ENCODE measurements at places on chromosomes 12 and 14.

- peak; percentile 95 for DNase-seq
Measured at GRCh38 chr14:34629657-34630529, at the start of gene SNX6. Gene SNX6 (minus strand): TSS chr14:34630148. CDS start chr14:34630116, 32 bp downstream.

GRCh38 chr12:51349026-51349425, 2.5 kb upstream of the CELA1 start:
- DNase-seq: no peak

DNA sequence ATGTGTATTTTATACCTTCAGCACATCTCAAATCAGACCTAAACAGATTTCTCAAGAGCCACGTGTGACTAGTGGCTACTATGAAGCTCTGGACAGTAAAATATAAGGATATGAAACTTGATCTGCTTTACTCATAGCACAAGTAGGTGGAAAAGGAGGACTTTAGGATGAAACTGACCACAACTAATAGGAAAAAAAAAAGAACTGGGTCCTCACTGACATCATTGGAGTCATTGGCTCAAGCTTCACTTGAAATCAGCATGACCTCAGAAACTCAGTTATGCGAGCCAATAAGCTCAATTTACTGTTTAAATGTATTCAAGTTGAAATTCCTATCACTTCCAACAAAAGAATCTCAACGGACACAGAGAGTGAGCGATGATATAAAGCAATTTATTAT, 34.1 kb upstream of the CIT start:
- peak; percentile 40 for DNase-seq

- DNase-seq: no peak
Measured at GRCh38 chr14:94367347-94368242, 20.8 kb downstream of the SERPINA1 start.

- DNase-seq: no peak
Measured at GRCh38 chr14:104385531-104386101, 193.9 kb upstream of the C14orf180 start.

DNA sequence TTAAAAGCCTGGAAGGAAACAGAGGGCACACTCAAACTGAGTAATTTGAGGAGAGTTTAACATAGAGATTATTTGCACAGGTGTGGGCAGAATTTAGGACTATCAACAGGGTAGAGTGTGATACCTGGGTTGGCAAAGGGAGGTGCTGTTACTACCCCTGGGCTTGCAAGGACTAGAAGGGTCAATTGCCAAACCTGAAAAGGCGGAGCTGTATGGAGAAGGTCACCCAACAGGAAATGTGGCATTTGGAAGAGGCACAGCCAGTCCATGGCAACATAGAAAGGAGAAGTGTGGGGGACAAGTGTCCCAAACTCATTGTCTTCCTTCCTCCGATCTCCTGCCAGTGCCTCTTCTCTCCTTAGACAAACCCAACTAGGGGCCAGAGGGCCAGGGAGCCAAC, 21.6 kb upstream of the MED13L start:
- DNase-seq: no peak

GRCh38 chr12:89247967-89248366, 104.3 kb downstream of the DUSP6 start:
- no peak for DNase-seq

GRCh38 chr12:75212072-75212471, 2.4 kb upstream of the KCNC2 start:
- DNase-seq: no peak

GRCh38 chr14:91801358-91801757, 66.0 kb downstream of the TC2N start:
- no peak for DNase-seq

DNA sequence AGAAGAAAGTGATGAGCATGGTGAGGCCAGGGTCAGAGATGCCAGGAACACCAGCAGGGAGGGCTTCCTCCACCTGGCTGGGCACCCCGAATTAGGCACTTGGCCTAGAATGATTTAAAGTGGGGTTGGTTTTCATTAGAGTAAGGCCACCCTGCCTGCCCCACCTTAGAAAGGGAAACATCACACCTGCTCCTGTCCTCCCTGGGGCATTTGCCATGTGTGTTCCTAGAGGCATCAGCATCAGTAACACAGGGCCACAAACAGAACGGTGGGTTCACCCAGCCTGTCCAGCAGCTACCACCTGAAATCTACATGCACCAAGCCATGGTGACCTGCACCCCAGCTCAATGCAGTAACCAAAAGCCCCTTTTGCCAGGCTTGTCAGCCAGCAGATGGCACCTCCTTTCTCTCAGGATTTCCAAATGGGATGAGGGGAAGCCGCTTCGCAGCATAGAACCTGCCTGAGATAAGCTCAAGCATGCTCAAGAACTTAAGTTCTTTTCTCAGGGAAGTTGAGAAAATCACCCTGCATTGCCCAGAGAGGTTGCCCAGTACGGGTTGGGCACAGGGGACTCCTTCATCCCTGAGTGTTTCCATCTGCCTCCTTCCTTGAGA, 338.8 kb downstream of the DPF3 start:
- DNase-seq: peak; percentile 60

- DNase-seq: peak; percentile 47
Measured at GRCh38 chr12:74537126-74537706, 419 bp upstream of the ATXN7L3B start.

GRCh38 chr14:55450987-55451386, 10.6 kb upstream of the TBPL2 start:
- DNase-seq: no peak

DNA sequence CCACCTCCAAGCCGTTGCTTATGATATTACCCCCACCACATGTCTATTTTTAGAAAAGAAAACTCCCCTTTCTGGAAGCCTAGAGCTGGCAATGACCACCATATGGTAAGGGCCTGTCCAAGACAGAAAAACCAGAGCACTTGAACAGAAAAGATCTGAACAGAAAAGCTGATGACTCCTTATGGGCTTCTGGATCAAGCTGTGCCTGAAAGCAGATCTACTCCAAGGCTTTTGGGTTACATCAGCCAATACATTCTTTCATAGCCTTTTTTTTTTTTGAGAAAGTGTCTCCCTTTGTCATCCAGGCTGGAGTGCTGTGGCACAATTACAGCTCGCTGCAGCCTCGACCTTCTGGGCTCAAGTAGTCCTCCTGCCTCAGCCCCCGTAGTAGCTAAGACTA, 16.8 kb upstream of the OAS2 start:
- DNase-seq: no peak

DNA sequence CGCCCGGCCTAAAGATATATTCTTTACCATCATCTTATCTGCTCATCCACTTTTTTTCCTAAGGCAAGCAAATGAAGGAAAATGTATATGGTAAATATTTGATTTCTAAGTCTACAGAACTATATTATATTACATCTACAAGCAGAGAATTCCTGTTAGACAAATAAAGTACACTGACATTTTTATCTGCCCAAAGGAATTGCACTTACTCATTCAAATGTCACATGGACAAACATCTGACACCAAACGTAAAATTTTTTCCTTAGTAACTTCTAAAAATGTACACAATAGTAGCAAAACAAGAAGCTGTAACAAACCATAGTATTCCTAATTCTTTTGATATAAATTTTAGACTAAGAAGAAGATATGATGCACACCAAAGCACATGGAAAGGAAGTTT, 51.0 kb downstream of the SPPL3 start:
- DNase-seq: no peak

GRCh38 chr14:75987201-75987970, 1.8 kb downstream of the IFT43 start:
- no peak for DNase-seq

- DNase-seq: no peak
Measured at GRCh38 chr14:50109342-50109741, 7.0 kb downstream of the VCPKMT start.

- DNase-seq: no peak
Measured at GRCh38 chr14:45709541-45709940, 456.5 kb upstream of the MIS18BP1 start.

DNA sequence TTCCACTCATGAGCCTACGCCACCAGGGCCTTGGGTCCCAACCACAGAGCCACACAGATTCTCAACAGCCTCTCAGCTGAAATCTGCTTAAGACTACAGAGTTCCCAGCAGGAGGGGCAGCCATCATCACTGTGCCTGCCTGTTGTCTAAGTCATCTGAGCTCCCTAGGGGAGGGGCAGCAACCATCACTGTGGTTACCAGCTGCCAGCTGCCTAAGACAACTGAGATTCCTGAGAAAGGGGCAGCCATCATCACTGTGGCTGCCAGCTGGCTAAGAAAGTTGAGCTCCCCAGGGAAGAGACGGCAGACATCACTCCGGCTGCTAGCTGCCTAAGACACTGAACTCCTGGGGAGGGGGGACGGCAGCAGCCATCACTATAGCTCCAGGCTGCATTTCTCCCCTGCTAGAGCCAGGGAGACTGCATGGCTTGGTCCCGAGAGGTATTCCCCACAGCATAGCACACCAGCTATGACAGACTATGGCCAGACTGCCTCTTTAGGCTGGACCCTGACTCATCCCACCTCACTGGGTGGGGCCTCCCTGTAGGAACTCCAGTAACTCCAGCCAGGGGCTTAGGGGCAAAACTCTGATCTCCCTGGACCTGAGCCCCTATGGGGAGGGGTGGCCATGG, 37.2 kb upstream of the C14orf132 start:
- DNase-seq: peak; percentile 10

- DNase-seq: no peak
Measured at GRCh38 chr12:118219772-118220171, 83.8 kb downstream of the PEBP1 start.

GRCh38 chr14:95101736-95102679, 55.3 kb downstream of the DICER1 start:
- DNase-seq: no peak

- DNase-seq: no peak
Measured at GRCh38 chr12:55729819-55730818, 1.3 kb upstream of the CD63 start.

GRCh38 chr12:27081668-27082111, 688 bp downstream of the C12orf71 start:
- peak; percentile 48 for DNase-seq

DNA sequence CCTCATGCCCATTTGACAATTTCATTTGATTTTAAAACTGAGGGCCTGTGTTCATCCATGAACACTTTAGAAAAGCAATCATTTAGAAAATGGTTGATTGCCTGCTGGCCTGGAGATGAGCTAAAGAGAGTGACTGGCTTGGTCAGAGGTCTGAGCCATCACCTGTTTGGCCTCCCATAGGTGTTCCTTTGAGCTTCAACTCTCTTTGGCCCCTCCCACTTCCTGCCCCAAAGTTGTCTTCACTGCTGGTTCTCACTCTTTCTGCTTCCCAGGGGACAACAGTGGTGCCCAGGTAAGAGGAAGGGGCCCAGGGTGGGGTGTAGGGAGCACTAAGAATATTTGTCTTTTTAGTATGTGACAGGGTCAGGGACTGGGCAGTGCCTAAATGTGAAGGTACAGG, 4.9 kb upstream of the TCP11L2 start:
- DNase-seq: no peak

- no peak for DNase-seq
Measured at GRCh38 chr14:101473795-101474562, 87.3 kb upstream of the DIO3 start.

DNA sequence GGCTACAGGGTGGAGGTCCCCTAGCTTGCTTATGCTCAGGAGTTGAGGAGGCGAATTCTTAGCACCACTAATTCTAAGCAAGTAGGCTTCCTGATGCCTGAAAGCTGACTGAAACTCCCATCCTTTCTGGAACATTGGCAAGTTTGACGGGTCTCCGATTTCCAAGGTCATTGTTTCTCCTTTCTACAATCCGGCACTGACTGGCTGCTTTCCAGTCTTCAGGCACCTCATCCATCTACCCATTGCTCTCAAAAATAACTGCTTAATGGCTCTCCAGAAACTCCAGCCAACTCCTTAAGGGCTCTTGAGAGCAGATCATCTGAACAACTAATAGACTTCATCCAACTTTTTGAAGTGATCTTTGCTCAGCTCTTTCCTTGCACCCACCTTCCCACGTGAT, 13.3 kb downstream of the REM2 start:
- DNase-seq: no peak

- DNase-seq: no peak
Measured at GRCh38 chr12:87233671-87234070, 795.5 kb downstream of the C12orf50 start.

GRCh38 chr12:25286837-25287236, 36.1 kb upstream of the KRAS start:
- no peak for DNase-seq

GRCh38 chr14:52332269-52332668, 18.2 kb downstream of the PTGER2 start:
- DNase-seq: no peak
